ENCODE measurements at places on chromosomes 12 and 14.

- no peak for DNase-seq
Measured at GRCh38 chr12:48943221-48943620, 14.1 kb downstream of the ARF3 start.

GRCh38 chr12:12817616-12818015 is 4.5 kb downstream of the DDX47 start:
- DNase-seq = no peak

- no peak for DNase-seq
Measured at GRCh38 chr14:35470755-35471154, 63.2 kb upstream of the INSM2 start.

DNA sequence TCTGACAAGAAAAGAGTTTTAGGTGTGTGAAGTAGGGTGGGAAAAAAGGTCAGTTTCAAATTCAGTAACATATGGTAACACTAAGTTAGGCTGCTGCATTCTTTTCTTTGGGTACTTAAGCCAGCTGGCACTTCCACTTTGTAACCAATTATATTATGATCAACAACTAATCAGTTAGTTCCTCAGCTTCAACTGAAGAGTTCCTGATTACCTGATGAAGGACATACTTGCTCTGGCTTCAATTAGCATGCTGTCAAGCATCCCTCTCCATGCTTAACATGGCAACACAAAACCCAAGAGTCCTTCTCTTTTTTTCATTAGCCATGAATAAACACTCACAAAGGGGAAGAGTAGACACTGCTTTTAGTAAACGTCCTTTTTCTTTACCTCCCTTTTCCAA is 6.8 kb upstream of the KANSL2 start:
- DNase-seq = no peak

DNA sequence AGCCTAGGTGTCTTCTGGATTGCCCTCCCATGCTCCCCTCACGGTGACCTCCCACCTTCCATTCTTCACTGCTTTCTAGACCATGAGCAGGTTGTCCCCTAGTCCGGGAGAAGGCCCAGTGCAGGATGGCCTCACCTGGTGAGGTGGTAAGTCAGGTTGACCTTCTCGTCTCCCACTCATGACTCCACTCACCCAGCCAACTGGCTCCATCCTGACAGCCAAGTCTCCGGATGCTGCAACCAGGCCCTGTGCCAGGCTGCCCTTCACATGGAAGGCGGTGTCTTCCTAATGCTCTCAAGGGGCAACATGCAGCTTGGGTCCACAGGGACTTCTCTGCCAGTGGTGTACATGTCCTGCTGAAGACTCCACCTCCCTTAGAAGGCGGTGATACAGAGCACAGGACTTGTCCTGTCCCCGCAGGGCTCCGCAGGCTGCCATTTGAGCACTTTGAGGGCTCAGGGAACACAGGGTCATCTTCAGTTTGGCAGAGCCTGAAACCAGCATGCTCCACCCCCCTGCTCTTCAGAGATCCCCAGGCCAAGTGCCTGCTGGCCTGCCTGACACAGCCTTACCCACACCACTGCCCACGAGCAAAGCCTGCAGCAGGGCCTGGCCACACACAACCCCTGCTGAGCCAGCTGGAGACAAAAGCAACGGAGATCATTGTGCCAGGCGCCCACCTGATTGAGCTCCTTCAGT is 25.4 kb downstream of the BATF start:
- DNase-seq = no peak

DNA sequence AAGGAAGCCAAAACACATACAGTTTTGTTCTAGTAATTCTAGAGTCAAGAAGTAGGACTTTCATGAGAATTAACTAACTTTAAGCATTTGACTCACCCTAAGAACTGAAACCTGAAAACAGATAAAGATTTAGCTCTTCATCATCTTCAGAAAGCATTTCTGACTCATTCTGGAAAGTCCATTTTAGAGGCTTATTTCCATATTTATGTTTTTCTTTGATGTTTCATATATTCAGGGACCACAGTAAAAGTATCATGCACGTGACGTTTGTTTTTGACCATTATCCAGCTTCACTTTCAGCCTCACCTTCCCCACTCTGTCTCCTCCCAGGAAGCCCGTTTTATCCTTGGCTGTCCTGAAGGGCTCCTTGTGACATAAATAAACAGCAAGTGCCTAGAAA is 79.2 kb downstream of the MDGA2 start:
- no peak for DNase-seq

DNA sequence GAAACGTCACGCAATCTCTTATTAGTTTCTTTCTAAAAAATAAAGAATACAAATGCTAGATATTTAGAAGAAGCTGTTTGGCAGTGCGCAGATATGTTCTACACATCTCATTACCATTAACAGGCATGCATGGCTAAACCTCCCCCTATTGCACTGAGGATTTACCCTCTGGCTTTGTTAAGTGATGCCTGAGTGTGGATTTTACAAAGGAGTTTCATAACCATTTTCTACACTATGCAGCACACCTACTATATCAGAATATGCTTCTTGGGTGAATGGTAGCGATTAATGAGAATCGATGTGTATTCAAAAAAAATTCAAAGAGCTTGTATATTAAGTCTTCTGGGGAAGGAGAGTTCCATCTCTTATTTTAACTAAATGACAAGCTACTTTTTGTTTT is 1.1 kb upstream of the RMST start:
- DNase-seq = no peak

DNA sequence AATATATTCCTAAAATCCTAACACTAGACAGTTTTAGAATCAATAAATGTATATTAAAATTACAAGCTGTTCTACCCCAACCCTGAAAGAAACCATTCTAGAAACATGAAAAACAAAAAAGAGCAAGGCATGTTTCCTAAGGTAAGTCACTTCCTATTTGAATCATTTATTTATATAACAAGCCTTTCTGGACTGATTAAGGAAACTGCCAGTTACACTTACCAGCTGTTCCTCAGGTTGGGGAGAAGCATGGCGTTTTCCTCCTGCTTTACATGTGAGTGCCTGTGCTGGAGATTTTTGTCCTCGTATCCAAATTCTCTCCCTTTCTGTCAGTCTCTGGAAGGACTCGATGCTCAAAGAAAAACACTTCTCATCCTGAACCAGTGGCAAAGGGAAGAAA is 183.3 kb downstream of the EFCAB11 start:
- DNase-seq = no peak

All from stimulated activated CD8-positive, alpha-beta memory T cell treated with anti-CD3 and anti-CD28 coated beads, Interleukin-2, amount 100 ng/mL, for 1 hour (primary cell).